Hypothalamus (tissue), 51 donors: ENCODE measurements at places on chromosomes 6 and 20.

DNA sequence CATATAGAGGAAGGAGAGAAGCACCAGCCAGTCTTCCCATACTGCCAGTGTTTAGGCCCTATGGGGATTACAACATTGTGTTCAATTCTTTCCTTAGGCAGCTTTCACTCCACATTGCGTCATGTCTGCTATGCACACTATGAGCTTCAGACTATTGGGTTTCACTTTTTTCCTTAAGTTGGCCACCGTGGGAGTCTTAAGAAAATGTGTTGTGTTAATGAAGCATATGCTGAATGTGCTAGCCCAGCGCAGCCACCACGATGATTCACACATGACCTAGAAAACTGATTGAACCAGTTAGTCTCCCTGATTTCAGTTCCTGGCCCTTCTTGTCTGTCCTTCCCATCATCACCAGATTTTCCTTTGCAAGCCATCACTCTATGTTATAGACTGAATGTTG, 21.5 kb downstream of the TUBB2B start:
- DNase-seq = no peak

DNA sequence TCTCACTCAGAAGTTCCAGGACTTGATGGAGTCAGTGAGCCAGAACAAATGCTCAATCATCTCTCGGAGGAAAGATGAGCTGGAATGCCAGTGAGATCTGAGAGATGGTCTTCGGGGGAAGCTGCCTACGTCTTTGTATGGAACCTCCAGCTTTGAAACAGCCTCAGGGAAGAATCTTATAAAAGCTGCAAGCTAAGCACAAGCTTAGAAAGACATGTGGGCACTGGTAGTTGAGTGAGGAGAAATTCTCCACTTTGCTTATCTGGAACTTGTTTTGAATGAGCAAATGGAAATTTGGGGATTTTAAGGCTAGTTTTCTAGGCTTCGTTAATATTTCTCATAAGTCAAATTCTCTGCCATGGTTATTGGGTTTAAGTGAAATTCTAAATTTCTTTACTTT, 594.4 kb downstream of the QKI start:
- no peak for DNase-seq

- DNase-seq = no peak
Measured at GRCh38 chr20:10922941-10923340, 249.1 kb upstream of the JAG1 start.

GRCh38 chr6:138372711-138373463, 4.8 kb upstream of the SMIM28 start:
- no peak for DNase-seq

DNA sequence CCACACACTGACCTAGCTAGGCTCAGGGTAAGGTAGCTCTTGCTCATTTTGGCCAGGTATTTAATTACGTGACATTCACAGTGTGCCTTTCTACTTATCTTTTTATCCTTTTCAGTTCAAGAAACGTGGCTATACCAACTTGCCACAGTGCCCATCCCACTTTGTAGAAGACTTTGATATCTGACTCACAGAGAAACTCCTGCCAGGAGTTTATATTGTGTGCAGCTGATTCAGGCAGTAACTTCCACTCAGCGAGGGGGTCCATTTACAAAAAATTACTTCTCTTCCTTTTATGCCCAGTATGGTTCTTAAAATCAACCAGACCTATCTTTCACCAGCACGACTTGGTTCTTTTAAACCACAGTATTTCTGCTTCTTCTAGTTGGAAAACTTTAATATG, 75.6 kb downstream of the PRL start:
- DNase-seq = no peak

- DNase-seq = no peak
Measured at GRCh38 chr6:160137989-160138835, 16.6 kb downstream of the SLC22A1 start.

DNA sequence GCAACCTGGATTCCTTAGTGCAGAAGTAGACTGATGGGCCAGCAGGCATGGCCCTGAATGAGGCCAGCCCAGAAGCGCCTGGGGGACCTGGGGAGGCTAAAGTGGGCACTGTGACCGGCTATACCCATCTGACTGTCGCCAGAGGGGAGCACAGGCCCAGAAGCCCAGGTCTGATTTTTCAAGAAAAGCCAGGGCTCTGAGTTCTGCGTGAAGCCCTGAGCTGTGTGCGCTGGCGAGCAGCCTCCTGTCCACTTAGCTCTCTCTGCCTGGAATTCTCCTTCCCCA, 111.7 kb downstream of the SULF2 start:
- no peak for DNase-seq
